ENCODE measurements at places on chromosomes 4 and X.

GRCh38 chrX:68942840-68943239 lies 114.0 kb downstream of the EFNB1 start:
- no peak for DNase-seq

- no peak for DNase-seq
Observed at GRCh38 chr4:124469981-124470380, 242.6 kb downstream of the ANKRD50 start.

DNA sequence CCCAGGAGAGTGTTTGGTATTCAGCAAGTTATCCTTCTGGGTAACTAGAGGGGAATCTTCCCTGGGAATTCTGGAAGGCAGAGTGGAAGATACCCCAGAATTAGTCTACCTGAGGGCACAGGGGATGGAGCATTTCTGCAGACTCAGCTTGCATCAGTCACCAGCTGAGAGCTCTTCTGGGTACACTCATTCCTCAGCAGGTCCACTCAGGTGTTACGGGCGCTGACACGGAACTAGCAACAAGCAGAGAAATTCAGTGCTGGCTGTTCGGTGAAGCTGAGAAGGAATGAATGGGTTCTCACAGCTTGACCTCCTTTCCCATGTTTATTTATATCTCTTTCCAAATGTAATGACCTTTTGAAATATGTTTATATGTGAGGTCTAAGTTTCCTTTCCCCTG lies 106.0 kb upstream of the PNPLA4 start:
- no peak for DNase-seq

- no peak for DNase-seq
Observed at GRCh38 chrX:115902995-115903394, 267.5 kb upstream of the AGTR2 start.

DNA sequence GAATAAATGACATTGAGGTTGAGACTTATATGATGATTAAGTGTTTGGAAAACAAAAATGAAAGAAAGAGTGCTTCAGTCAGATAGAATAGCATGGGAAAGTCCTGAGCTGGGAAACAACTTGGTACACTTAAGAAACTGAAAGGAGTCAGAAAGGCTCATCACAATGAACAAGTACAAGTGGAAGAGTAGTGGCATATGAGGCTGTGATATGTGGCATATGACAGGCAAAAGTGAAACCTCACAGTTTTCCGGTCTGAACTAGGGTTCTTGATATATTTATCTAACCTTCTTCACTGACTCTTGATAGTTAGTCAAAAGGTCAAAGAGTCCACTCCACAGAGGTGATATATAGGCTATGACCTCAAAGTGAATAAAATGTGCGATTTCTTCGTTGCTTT lies 537.1 kb upstream of the CXorf51A start:
- DNase-seq: no peak

DNA sequence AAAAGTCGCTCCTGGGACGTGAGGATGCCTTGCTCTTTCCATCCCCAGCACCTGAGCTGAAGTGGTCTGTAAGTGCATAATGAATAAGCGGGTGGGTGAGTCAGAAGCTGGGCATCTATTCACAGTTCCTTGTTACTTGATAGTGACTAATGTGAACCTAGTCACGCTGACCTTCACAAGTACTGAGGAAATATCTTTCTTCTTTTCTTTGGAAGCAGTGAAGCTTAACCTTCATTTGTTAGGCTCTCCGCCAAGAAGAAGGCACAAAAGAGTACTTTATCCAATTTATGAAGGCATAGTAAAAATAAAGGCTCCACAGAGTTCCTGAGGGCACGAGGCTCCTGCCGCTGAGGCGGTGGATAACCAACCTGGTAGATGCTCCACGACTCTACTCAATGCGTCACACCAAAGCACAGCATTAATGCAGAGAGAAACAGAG lies 475.7 kb upstream of the SLIT2 start:
- DNase-seq: no peak

DNA sequence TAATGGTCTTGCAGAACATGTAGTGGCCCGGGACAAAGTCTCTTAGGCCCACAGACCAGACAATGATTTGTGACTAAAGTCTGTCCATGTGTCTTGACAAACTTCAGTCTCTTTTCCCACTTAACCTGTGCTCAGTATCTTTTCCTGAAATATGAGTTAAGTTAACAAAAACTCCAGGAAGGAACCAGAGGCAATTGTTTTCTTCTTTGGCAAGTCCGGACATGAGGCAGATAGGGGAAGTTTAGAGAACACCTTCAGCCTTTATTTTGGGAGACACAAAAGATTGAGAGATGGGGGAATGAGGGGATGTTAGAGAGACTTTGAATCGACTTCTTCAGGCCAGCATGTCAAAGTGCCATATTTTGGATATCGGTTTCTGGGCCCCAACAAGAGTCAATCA lies 80.2 kb upstream of the FRMPD4 start:
- no peak for DNase-seq

- no peak for DNase-seq
Observed at GRCh38 chrX:119194621-119195020, 41.5 kb upstream of the PGRMC1 start.

- DNase-seq: no peak
Observed at GRCh38 chr4:20591571-20591970, 108.7 kb upstream of the PACRGL start.

DNA sequence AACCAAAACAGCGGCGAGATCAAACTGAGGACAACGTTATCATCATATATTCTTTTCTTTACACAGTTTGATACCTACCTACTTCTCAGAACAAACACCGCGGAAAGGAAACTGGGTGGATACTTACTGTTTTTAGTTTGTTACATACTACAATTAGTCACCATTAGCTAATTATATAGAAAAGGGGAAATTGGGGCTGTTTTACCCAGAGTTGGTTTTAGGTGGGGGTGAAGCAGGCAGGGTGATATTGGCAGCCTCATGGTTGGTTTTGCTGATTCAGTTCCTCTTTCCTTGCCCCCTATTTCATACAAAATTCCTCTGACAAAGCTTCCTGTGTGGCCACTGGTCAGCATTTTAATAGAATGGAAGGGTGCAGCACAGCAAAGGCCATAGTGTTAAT lies 77.8 kb downstream of the SORBS2 start:
- DNase-seq: no peak

DNA sequence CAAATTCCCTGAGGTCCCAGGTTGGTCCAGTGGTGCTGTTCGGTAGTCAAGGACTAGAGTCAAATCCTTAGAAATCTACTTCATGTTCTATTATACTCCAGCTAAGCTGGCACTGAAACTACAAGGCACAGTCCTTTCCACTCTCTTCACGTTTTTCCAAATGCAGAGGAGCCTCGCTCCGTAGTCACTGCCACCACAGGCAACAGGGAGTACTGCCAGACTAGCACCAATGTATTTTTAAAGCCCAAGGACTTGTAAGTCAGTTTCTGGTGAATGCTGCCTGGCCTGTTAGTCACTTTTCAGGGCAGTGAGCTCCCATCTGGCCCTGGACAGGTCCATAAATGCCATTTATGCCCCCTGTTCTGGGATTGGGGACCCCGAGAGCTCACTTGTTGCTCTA lies 323.5 kb downstream of the FAM47A start:
- no peak for DNase-seq

GRCh38 chr4:141812158-141812557 lies 175.8 kb downstream of the IL15 start:
- DNase-seq: no peak

GRCh38 chr4:111267786-111268185 lies 644.9 kb upstream of the PITX2 start:
- DNase-seq: no peak

- DNase-seq: no peak
Observed at GRCh38 chrX:66919280-66919832, 280.5 kb upstream of the EDA2R start.

GRCh38 chrX:38999967-39000745 lies 198.9 kb downstream of the MID1IP1 start:
- no peak for DNase-seq

DNA sequence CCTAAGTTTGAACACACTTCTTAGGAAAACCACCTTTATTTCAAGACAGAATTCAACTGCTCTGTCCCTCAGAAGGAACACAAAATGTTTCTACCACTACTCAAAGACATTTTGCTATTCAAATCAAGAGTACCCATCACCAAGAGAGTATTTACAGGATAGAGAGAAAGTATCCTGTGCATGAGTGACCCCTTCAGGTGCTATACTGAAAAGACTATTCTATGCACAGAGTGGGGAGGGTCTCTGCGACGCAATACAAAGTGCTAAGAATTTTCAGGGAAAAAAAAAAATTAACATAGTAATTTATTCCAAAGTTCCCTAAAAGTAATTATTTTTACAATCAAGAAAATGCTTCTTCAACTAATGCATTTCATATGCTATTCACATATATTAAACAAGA lies 346.4 kb upstream of the FAM241A start:
- no peak for DNase-seq

DNA sequence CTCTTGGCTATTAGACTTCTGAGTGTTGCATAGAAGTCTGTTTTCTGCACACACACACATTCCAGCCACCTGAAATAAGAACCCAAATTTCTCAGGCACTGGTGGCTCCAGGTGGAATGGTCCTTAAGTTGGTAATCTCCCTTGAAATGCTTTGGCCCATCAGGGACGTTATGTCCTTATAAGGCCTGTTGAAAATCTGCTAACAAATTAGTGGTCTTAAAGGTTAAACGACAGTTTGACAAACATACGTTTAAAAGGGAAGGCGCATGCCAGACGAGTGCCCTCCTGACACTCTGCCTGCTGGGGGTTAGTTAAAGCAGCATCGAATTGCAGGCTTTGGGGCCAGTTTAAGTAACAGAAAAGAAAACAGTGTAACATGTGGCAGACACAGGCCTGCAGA lies 125.0 kb downstream of the TBX22 start:
- no peak for DNase-seq

DNA sequence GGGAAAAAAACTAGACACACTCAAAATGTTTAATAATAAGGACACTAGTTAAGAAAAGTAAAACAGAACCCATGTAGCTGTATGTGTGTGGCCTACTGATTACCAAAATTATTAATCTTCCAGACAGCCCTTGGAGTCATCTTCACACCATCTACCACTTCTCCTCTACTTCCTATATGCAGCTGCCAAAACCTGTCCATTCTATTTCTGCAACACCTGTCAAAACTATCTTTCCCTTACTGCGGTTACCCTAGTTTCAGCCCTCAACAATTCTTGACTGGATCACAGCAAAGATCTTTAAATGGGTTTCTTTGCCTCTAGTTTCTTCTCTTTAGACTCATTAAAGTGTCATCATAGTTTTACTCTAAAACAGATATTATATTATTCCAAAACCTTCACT lies 72.6 kb downstream of the GPR82 start:
- no peak for DNase-seq

GRCh38 chrX:124211312-124211942 lies 121.0 kb upstream of the TEX13D start:
- no peak for DNase-seq

- DNase-seq: no peak
Observed at GRCh38 chr4:119124352-119124751, 11.3 kb upstream of the MYOZ2 start.

DNA sequence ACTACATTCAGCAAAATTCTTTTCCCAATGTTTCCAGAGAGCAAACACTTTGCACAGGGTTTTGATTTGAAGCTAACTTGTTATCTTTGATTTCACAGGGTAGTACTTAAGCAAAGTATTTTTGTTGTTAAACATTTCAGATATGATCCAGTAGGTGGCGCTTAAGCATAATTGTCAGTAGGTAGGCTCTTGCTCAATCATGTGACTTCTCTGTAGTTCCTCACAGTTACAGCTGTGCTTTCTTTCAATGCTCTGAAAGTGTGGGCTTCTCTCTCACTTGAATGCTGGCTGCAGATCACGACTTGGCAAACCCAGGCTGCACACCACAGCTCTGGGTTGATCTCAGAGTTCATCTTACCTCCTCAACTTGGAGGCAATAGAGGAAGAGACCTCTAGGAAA lies 1016.5 kb downstream of the SH3BGRL start:
- DNase-seq: no peak

- DNase-seq: no peak
Observed at GRCh38 chr4:26048378-26048882, 134.4 kb downstream of the SMIM20 start.

DNA sequence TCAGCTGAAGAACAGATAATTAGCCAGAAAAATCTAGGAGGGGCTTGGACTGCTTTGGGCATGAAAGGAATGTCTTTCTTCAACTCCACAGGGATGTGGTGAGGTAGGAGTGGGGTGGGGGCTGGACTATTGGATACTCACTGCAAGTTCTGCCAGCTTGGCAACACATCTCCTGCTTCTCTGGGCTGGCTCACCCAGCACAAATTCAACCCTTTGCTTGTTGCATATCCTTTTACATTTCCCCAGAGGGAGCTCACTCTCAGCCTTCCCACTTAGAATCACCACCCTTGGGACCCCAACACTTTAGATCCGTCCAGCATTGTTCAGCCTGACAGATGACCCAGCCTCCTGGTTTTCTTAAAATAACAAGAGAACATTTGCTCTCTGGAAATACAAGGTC lies 120.6 kb downstream of the KDR start:
- DNase-seq: no peak

GRCh38 chr4:174358829-174359228 lies 75.1 kb downstream of the CEP44 start:
- no peak for DNase-seq

GRCh38 chr4:21815651-21816377 lies 132.8 kb downstream of the KCNIP4 start:
- DNase-seq: no peak

GRCh38 chr4:19009881-19010280 lies 988.3 kb upstream of the LCORL start:
- no peak for DNase-seq

DNA sequence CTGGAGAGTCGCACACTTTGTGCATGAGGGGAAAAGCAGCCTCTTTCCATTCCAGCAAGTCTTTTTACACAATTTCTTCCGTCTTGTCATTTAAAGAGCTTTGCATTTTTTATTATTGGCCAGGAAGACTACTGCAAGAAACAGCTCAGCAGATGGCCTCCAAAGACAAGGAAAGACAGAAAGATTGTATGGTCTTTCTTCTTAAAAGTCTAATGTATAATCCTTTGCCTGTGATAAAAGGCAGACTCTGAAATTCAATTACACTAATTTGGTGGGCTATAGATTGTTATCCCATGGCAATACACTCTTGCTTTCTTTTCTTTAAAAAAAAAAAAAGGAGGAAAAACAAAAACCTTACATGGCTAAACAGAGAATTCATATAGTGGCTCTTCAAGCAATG lies 5.9 kb downstream of the CAPN6 start:
- no peak for DNase-seq

GRCh38 chr4:74228691-74229640 lies 71.0 kb downstream of the MTHFD2L start:
- peak; percentile 57 for DNase-seq

GRCh38 chrX:49308604-49309269 lies 5.3 kb downstream of the GAGE10 start:
- DNase-seq: no peak

DNA sequence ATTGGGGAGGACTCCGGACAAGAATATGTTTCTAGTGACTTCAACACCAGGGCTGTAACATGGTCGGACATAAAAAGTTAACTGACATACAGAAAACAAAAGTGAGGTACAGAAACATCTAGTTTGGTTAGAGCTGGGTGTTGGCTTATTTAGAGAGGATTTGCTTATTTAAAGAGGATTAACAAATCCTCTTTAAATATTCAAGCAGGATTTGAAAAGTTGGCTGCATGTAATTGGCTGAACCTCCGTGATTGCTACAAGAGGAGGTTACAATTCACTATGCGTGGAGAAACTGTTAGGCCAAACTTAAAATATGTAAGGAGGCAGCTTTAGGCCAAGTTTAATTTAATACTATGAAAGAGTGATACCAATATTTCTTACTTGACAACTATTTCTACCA lies 2707.4 kb downstream of the ARAP2 start:
- no peak for DNase-seq

Measured in effector memory CD8-positive, alpha-beta T cell (primary cell).